ENCODE measurements at places on chromosomes 5 and 9.

DNA sequence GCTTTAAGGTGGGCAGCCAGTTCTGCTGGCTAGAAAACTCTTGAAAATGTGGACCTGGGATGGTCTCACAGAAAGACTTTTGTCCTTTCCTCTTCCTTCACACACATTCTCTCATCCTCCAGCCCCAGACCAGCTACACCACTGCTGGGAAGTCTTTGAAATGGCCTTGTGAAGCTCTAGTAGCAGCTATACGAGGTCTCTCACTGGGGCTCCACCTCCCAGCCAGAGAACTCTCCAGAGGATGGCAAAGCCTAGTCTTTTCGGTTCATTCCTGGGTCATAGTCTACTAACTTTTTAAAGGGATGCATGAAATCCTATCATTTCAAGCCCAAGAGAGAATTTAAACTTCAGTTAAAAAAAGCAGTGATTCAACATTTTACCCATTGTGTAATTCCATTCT is 133.9 kb upstream of the ERCC6L2 start:
- DNase-seq = no peak

DNA sequence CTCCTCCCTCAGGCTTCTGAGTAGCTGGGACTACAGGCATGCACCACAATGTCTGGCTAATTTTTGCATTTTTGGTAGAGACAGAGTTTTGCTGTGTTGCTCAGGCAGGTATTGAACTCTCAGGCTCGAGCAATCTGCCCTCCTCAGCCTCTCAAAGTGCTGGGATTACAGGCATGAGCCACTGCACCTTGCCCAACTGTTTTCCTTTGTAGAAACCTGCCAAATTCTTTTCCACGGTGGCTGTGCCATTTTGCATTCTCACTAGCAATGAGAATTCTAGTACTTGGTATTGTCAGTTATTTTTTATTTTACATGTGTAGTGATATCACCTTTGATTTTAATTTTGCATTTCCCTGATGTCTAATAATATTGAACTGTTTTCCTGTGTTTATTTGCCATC is 7.8 kb downstream of the RMI1 start:
- DNase-seq = no peak

DNA sequence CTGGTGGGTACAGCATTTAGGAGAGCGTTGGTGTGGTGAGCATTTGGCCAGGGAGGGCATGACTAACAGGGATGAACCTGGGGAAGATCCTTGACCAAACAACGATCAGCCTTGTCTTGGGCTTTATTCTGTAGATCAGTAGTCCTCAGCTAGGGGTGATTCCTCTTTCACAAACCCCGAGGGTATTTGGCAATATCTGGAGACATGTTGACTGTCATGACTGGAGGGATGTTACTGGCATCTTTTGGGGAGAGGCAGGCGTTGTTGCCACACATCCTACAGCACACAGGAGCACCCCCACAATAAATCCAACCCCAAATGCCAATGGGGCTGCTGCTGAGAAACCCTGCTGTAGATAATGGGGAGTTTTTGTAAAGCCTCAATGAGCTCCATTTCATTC is 43.9 kb downstream of the OSTF1 start:
- DNase-seq = no peak

- DNase-seq = peak; percentile 5
Observed at GRCh38 chr9:5140151-5140550, 45.3 kb downstream of the INSL6 start.

DNA sequence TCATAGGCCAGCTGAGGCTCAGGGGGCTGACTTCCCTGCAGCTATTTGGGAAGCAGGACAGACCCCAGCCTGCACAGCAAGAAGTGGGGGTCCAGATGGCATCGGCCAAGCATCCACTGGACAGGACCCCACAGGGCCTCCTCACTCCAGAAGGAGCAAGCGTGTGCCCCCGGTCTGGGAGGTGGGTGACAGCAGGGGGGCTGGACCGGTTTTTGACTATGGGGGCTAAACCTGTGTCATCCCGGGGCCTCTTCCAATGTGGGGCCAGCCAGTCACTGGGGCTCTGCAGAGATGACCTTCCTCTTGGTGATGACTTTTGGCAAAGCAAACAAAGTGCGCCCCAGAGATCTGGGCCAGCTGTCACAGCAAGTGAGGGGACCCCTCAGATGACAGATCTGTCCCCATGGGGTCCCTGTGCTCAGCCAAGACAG is 163.9 kb downstream of the OLFM1 start:
- no peak for DNase-seq

- no peak for DNase-seq
Observed at GRCh38 chr9:1532171-1532570, 482.0 kb downstream of the DMRT2 start.

- peak; percentile 15 for DNase-seq
Observed at GRCh38 chr5:102937894-102938293, 182.0 kb downstream of the GIN1 start.

DNA sequence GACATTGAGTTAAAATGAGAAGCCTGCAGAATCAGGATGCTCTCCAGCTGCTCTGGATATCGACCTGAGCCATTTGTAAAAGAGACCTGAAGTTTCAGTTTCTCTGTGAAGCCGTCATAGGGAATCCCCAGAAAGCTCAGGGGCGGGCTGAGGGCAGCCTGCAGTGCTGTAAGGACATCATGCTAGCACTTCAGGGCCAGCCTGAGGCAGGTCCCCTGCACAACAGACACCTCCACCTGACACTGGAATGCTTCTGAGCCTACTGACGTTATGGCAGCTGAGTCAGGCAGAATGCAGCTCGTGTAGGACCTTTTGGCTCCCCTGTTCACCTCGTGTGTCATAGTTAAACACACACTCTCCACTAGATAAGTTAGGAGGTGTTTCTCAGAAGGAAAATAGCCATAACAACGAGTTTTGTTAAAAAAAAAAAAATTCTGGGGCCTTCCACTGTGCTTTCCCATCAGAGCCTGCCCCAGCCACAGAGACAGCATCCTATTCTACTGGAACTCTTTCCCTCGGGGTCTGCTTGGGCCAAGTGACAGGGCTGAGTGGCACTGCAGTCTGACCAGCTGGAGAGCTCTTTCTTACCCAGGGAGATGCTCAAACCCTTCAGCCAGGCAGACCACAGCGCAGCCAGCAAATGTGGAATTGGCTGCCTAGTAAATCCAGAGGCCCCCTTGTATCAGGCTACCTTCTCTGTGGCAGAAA is 354.9 kb downstream of the DIRAS2 start:
- DNase-seq = peak; percentile 5

- DNase-seq = no peak
Observed at GRCh38 chr5:153885141-153885540, 153.6 kb downstream of the FAM114A2 start.

DNA sequence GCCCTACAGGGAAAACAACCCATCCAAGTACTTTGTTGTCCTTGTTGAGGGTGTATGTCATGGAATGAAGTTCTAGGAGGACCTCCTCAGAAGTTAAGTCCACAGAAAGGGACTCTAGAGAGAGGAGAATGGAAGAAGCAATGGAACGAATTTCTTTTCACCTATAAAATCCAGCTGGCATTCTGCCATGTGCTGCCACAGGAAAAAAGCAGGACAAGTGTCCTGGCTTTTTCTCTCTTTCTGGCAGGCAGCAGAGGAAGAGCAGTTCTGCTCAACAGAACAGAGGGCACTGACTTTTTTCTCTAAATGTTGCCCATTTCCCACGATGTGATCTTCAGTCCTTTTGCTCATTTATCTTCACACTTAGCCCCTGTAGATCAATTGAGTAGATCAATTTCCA is 240.8 kb downstream of the MCTP1 start:
- no peak for DNase-seq

DNA sequence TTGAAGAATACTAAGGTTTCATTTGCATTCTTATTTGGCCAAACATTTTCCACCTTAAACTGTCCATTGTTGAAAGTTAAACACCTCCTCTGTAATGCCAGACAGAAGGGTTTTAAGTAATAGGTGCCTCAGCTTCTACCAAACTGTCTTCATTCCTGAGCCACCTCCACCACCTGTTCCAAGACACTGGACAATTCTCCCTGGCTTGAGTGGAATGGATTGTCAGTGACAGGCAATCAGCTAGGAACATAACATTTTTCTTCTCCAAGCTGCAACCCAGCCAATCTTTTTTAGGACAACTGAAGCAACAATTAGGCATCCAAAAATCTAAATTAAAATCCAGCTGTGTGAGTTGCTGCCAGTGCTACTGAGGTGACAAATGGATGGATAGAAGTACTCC is 73.9 kb upstream of the ICE1 start:
- DNase-seq = no peak

DNA sequence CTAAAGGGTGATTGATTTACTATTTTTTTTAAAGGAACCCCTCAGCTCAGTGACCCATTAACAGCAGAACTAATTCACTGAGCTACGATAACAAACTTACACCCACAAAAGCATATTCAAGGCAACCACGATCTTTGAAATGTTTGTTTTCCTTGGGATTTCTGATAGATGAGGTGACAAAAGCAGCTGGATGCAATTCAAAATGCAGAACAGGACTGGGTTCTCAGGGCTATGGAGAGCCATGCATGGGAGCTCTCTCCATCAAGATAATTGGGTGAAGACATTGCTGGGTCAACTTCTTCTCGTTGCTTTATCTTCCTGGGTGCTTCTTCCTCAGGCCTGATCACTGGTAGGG is 60.1 kb downstream of the PAPPA start:
- no peak for DNase-seq

GRCh38 chr9:15426019-15426418 is 3.3 kb downstream of the SNAPC3 start:
- no peak for DNase-seq

DNA sequence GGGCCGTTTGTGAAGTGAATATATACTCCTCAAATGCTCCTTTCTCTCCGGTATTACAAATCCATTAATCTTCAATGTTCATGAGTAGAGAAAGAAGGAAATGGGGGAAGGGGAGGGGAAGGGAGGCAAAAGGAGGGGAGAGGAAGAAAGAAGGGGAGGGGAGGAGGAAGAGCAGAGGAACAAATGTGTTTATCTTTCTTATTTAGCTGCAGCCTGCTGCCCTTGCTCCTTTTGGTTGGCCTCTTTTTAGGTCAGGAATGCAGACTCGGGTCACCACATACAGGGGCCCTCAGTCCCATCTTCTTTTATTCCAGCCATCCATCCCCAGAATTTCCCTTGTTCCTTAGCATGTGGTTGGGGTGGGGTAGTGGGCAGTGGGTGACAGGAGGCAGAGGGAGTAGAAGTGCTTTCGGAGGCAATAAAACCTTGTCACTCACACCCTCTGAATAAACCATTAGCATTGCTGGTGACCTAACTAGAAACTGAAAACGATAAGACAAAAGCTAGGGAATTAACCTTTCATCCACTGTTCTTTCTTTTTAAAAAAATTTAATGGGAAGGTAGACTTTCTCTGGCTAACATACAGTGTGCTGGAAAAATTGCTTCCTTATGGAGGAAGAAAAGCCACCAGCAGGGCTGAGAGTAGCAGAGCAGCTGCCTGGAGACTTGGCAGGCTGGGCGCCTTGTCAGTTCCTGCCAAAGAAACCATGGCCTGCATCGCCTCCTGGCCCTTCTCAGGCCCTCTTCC is 16.8 kb upstream of the PRLR start:
- DNase-seq = peak; percentile 55

DNA sequence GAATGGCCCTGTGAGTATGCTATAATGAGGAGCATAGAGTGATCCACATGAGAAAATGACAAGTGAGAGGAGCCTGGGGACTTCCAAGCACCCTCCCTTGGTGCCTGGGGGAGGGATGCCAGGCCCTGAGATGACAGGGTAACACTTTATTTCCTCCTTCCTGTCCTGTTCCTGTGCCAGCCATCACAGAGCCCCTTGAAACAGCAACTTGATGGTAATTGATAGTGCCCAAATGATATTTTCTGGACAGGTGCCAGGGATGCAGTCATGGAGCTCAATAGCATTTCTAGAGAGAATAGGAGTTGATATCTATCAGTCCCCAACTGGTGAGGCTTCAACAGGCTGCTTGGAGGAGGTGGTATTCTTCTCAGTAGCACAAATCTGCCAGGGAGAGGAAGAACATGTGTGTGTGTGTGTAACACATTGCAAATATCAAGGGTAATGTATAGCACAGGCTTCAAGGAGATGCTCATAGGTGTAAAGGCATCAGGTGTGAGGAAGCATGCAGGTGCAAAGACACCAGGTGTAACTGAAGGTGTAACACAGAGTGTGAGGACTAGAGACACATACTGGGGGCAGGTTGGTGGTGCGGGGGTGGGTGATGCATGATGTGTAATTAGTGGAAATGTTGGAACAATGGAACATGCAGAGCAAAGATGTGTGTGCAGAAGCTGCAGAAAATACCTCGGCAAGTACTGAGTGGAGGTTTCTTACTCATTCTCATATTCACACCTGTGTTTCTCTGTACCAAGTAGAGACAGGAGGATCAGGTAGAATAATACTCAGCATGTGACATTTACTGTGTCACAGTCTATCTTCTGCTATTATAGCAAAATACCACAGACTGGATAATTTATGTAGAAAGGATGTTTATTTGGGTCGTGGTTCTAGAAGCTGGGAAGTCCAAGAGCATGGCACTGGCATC is 18.1 kb upstream of the WWC1 start:
- DNase-seq = no peak
